Panc1 (cell line): ENCODE measurements at places on chromosomes 1 and 21. TPM values are rescaled to one million over a fixed set of nuclear protein-coding genes. Genes with fewer than 3 reads are reported as not detected.

DNA sequence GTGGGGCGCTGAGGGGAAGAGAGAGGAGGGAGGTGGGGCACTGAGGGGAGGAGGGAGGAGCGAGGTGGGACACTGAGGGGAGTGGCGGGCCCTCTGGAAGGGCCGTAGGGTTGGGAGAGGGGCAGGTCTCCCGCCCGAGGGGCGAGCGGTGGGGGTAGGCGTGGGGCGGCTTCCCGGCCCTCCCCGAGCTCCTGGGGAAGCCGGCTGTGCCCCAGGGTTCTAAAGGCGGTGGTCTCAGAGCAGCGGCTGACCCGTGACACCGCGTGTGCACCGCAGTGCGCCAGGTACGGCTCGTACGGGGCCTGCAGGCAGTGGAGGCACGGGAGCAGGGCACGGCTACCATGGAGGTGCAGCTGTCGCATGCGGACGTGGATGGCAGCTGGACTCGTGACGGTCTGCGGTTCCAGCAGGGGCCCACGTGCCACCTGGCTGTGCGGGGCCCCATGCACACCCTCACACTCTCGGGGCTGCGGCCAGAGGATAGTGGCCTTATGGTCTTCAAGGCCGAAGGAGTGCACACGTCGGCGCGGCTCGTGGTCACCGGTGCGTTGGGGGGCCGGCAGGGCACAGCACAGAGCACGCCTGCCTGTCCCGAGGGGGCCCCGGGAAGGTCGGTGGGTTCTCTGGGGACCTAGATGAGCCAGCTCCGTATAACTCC, 68.5 kb downstream of the OBSCN start:
- DNase-seq: no peak

Gene IFNGR2
- 47.9 TPM for total RNA-seq

DNA sequence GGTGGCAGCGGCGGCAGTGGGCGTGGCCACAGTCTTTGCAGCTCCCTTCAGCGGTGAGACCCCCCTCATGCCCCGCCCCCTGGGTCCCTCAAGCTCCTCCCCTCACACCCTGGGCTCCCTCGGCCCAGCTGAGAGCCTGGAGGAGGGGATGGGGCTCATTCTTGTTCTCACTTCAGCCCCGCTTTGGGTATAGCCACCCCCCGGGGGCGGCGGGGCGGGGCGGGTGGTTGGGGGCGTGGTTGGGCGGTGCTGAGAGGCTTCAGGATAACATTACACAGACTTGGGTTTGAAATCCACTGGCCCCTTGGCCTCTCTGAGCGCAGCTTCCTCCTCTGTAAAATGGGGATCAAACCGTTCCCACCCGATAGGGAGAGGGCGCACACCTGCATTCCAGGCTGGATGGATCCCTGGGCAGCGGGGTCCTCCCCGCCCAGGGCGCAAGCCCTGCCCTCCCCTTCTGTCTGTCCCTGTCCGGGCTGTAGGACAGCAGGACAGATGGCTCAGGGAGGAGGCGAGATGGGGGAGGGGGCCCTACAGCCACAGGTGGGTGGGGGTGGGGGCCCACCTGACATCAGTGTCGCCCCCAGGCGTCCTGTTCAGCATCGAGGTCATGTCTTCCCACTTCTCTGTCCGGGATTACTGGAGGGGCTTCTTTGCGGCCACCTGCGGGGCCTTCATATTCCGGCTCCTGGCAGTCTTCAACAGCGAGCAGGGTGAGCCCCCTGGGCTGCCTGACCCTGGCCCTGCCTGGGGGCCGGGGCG, 5.1 kb downstream of the CLCNKA start:
- no peak for DNase-seq

GRCh38 chr1:20720631-20721091, 2.9 kb upstream of the KIF17 start:
- DNase-seq: no peak

Gene KDF1
- 3.2 TPM for total RNA-seq
